GM23248 (cell line): ENCODE measurements at places on chromosomes 16 and 17.

DNA sequence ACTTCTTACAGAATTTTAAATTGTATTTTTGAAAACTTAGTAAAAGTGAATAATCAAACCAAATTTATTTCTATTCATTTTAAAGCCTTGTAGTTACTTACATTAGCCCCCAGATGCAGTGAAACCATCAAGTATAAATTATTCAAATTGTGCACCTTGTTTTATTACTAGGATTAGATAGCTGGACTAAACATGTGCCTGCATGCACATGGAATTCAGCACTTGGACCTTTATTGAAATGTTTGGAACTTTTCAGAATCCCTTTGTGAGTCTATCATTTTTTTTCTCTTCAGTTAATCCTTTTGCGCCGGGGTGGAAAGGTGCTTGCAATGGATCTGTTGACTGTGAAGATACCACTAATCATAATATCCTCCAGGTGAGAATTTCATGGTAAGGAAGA, 4.7 kb downstream of the ZPBP2 start:
- H3K4me3 ChIP-seq: no peak overlapping the region
- H3K4me1 ChIP-seq: no peaks in the 10 kb centered on the region
- no peaks in the 10 kb centered on the region for H3K36me3 ChIP-seq

DNA sequence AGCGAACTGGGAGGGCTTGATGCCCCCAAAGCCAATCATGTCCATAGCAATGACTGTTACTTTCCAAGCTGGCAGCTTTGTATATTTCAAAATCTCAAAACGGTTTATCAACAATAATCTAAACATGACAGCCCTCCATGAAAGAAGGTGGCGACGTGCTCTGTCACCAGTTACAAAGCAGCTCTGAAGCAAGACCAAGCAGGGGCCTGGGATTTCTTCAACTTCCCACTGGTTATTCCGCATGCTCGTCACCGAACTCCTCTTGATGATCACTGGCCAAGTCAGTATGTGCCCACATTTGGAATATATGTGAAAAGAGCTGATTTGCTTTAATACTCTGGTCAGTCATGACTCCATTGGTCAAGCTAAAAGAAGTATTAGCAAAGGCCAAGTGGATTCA, 175.6 kb downstream of the VPS53 start:
- no peak overlapping the region for H3K27ac ChIP-seq
- no peak for DNase-seq
- H3K36me3 ChIP-seq: peaks cover 16% of the 10 kb centered on the region; the same call in 1 of the 2 replicates
- no peaks in the 10 kb centered on the region for H3K4me1 ChIP-seq
- no peaks in the 10 kb centered on the region for H3K27me3 ChIP-seq

DNA sequence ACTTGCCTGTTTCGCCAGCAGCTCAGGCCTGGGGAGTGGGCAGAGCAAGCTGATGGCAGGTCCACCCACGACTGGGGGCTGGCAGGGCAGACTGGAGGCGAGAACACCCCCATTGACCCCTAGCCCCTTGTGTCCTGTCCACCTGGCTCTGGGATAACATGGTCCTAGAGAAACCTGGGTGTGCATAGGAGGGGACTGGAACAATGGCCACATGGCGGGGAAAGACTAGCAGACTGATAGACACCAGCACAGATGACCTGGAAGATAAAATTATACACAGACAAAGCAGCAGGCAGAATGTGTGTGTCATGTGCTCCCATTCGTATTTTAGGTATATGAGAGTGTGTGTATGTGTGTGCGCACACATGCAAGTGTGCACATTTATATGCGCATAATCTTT, 23.5 kb downstream of the NUBP1 start:
- DNase-seq: no peak
- H3K27ac ChIP-seq: no peak overlapping the region
- H3K27me3 ChIP-seq: no peaks in the 10 kb centered on the region
- no peaks in the 10 kb centered on the region for H3K4me1 ChIP-seq
- H3K36me3 ChIP-seq: no peaks in the 10 kb centered on the region

GRCh38 chr17:8602679-8603078, 27.8 kb downstream of the MYH10 start:
- 0 out of 2 replicates have a peak, but pooled peaks cover 7% of the 10 kb centered on the region for H3K4me1 ChIP-seq
- no peak for DNase-seq
- H3K36me3 ChIP-seq: peaks cover 12% of the 10 kb centered on the region; the same call in 1 of the 2 replicates
- no peaks in the 10 kb centered on the region for H3K27me3 ChIP-seq

- no peak for DNase-seq
- H3K27ac ChIP-seq: no peak overlapping the region
- H3K27me3 ChIP-seq: peaks cover 4% of the 10 kb centered on the region
- no peaks in the 10 kb centered on the region for H3K4me1 ChIP-seq
Observed at GRCh38 chr16:48103591-48103990, 52.2 kb downstream of the ABCC12 start.

DNA sequence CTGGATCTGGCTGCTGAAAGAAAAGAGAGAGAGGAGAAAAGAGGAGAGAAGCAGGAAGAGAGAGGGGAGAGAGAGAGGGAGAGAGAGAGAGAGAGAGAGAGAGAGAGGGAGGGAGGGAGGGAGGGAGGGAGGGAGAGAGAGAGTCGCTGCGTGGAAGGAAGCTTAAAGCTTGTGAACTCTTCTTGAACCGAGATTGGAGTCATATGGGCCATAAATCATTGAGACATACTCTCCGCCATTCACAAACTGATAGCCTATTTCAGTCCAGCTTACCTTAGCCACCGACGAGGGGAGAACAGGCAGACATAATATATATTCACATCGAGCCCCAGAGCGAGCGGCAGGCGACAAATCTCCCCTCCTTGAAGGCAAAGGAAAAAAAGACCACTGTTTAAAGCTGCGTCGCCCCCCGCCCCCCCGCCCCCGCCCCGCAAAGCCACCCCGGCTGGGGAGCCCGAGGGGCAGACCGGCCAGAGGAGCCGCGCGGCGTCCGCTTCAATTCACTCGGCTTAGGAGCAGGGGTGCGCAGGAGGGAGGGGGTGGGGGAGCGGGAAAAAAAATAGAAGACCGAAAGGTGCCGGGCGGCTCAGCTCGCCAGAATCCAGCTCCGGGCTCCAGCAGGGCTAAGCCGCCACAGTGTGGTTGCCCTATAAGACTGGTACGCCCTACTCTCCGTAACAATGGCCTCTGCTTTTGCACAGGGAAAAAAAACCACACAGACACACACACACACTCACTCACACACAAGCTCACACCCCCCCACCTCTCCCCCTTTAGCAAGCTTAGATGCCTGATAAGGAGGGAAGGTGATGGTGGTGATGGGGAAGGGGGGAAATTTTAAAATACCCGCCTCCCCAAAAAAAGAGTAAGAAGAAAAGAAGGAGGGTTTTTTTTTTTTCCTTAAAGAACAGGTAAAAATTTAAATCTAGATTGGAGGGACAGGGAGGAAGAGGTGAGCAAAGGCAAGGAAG, 10.6 kb upstream of the HOXB2 start:
- peak; percentile 77 for DNase-seq
- no peaks in the 10 kb centered on the region for H3K27me3 ChIP-seq
- H3K27ac ChIP-seq: peak overlapping the region; percentile 39; the same call in 1 of the 2 replicates
- peak overlapping the region; percentile 46 for H3K4me3 ChIP-seq
- no peaks in the 10 kb centered on the region for H3K36me3 ChIP-seq

GRCh38 chr16:48541108-48541786, 68.7 kb downstream of the N4BP1 start:
- H3K4me3 ChIP-seq: no peak overlapping the region
- DNase-seq: no peak
- H3K36me3 ChIP-seq: peaks cover 9% of the 10 kb centered on the region
- peak overlapping the region; percentile 33; the same call in 1 of the 2 replicates for H3K27ac ChIP-seq
- no peaks in the 10 kb centered on the region for H3K27me3 ChIP-seq

- H3K27me3 ChIP-seq: no peaks in the 10 kb centered on the region
- peaks cover 82% of the 10 kb centered on the region for H3K36me3 ChIP-seq
- no peak overlapping the region for H3K4me3 ChIP-seq
Observed at GRCh38 chr17:31869797-31870568, 10.9 kb upstream of the COPRS start.

DNA sequence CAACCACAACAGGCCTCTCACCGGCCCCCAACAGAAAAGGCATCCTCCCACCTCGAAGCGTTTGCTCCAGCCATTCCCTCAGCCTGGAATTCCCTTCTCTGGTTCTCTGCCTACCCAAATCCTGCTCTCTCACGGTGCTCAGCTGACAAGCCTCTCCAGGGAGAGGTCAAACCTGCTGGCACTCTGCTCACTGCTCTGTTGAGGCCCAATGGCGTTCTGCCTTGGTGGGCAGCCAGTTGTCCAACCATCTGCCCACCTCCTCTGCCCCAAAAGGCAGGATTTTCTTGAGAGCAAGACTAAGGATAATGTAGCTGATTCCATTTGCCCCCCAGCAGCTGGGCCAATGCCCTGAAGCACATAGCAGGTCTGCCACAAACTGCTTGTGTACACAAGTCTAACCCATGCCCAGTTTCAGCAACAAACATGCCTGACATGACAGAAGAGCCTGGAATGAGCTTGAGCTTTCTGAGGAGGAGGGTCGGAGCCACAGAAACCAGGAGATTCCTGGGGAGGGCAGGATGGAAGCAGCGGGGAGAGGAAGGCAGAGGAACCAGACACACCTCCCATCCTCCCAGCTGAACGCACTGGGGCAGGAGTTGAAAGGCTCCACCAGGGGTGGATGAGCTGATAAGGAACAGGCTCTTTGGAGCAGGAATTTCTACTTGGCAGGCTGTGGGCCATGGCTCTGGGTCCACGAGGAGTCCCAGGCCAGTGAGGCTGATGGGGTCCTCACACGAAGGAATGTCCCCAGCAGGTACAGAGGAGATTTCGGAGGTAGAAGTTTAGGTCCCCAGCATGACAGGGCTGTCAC, 23.9 kb downstream of the ARHGAP27 start:
- H3K36me3 ChIP-seq: no peaks in the 10 kb centered on the region
- H3K4me3 ChIP-seq: no peak overlapping the region
- H3K27me3 ChIP-seq: 0 out of 2 replicates have a peak, but pooled peaks cover 6% of the 10 kb centered on the region
- no peaks in the 10 kb centered on the region for H3K4me1 ChIP-seq

GRCh38 chr16:89201439-89202377, 1.4 kb upstream of the SLC22A31 start:
- peaks cover 37% of the 10 kb centered on the region for H3K27me3 ChIP-seq
- no peaks in the 10 kb centered on the region for H3K4me1 ChIP-seq
- H3K4me3 ChIP-seq: peak overlapping the region; percentile 26; the same call in 1 of the 2 replicates
- H3K27ac ChIP-seq: no peak overlapping the region

- H3K36me3 ChIP-seq: no peaks in the 10 kb centered on the region
- no peak for DNase-seq
- no peak overlapping the region for H3K27ac ChIP-seq
- peaks cover 6% of the 10 kb centered on the region; the same call in 1 of the 2 replicates for H3K27me3 ChIP-seq
- H3K4me1 ChIP-seq: no peaks in the 10 kb centered on the region; the same call in none of the 2 replicates
Observed at GRCh38 chr17:8012996-8013640, 10.7 kb downstream of the GUCY2D start.

- no peaks in the 10 kb centered on the region for H3K36me3 ChIP-seq
- peaks cover 14% of the 10 kb centered on the region; the same call in 1 of the 2 replicates for H3K27me3 ChIP-seq
- no peak for DNase-seq
Observed at GRCh38 chr16:82280867-82281266, 110.8 kb upstream of the MPHOSPH6 start.

GRCh38 chr16:70653406-70653805, 7.0 kb downstream of the IL34 start:
- no peak for DNase-seq
- H3K4me1 ChIP-seq: 0 out of 2 replicates have a peak, but pooled peaks cover 5% of the 10 kb centered on the region
- H3K36me3 ChIP-seq: no peaks in the 10 kb centered on the region
- H3K27me3 ChIP-seq: no peaks in the 10 kb centered on the region
- no peak overlapping the region for H3K4me3 ChIP-seq
- H3K27ac ChIP-seq: no peak overlapping the region

GRCh38 chr17:81440511-81441244, 45.4 kb downstream of the BAHCC1 start:
- no peak overlapping the region for H3K4me3 ChIP-seq
- no peaks in the 10 kb centered on the region for H3K27me3 ChIP-seq
- DNase-seq: peak; percentile 13

DNA sequence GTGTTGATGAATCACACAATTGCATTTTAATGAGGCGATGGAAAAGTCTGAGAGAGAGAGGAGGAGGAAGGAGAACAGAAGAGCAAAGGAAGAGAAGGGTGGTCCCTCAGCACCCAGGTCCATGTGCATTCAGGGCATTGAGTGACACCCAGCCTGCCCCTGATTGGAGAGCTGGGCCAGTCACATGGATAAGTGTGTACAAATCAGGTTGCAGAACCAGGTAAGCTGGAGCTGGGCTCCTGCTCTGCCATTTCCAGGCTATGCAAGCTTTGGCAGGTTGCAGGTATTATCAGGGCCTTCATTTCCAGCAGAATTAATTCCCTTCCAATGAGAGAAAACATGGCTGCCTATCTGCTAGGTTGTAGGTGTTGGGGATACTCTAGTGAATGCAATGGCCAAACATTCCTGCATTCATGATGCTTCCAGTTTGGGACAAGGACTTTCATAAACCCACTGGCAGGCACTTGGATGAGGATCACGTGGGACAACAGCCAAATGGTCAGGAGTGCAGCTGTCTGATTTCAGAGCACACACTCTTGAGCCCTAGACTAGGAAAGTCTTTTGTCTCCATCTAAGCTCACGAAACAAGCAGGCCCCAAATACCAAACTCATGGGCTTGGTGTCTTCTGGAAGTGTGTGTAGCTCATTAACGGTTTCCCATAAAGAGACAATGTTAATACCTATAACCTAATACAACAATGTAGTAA, 577.9 kb upstream of the CDH5 start:
- H3K36me3 ChIP-seq: no peaks in the 10 kb centered on the region
- no peak overlapping the region for H3K4me3 ChIP-seq
- H3K4me1 ChIP-seq: no peaks in the 10 kb centered on the region; the same call in 1 of the 2 replicates
- no peak overlapping the region for H3K27ac ChIP-seq

GRCh38 chr16:82979406-82980111, 352.8 kb downstream of the CDH13 start:
- H3K27ac ChIP-seq: no peak overlapping the region
- H3K36me3 ChIP-seq: no peaks in the 10 kb centered on the region
- no peaks in the 10 kb centered on the region for H3K27me3 ChIP-seq
- DNase-seq: no peak

GRCh38 chr17:11326492-11326891, 85.5 kb downstream of the SHISA6 start:
- DNase-seq: no peak
- no peaks in the 10 kb centered on the region for H3K27me3 ChIP-seq
- no peak overlapping the region for H3K27ac ChIP-seq

DNA sequence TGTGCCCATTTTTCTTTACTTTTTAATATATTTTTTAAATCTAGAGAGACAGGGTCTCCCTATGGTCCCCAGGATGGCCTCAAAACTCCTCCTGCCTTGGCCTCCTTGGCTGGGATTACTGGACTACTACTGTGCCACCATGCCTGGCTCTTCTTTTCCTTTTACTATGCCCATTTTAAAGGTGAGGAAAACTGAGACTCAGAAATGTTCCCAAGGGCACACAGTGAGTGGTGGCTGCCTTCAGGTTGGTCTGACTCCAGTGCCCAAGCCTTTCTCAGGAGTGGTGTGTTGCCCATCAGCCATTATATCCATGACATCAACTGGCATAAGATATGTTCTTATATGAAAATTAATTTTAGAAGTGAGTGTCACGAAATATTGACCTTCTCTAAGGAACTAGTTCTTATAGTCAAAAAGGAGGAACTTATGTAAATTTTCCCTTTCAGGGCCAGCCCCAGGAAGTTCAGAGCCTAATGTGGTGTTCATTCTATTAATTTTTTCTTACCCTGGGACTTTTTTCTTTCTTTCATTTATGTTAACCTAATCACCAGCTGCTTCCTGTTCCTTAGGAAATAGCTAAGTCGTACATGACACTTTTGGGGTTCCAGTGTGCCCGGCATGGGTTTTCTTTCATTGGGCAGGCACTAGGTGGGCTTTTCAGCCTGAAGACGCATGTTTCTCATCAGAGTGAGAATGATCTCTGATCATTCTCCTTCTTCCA, 17.9 kb upstream of the SPN start:
- H3K36me3 ChIP-seq: no peaks in the 10 kb centered on the region
- no peak overlapping the region for H3K4me3 ChIP-seq
- no peak overlapping the region for H3K27ac ChIP-seq
- no peak for DNase-seq
- H3K4me1 ChIP-seq: no peaks in the 10 kb centered on the region

GRCh38 chr16:30355954-30356308, 823 bp upstream of the CD2BP2 start:
- no peaks in the 10 kb centered on the region for H3K27me3 ChIP-seq
- H3K4me3 ChIP-seq: peak overlapping the region; percentile 89
- peaks cover 5% of the 10 kb centered on the region; the same call in 1 of the 2 replicates for H3K36me3 ChIP-seq
- H3K27ac ChIP-seq: peak overlapping the region; percentile 98
